Caco-2 (cell line): ENCODE measurements at places on chromosomes 7 and 10.
A peak's percentile ranks its signal among the peaks of the same experiment; 100 is the strongest.

- DNase-seq = no peak
These were observed 32.8 kb downstream of the RHOBTB1 start for GRCh38 chr10:60911216-60911615.

GRCh38 chr10:118754229-118754555 is 578 bp downstream of the CACUL1 start:
- DNase-seq = peak; percentile 66

- no peak for DNase-seq
These were observed 632.5 kb downstream of the TNS3 start for GRCh38 chr7:46949270-46949931.

- no peak for DNase-seq
These were observed 145.8 kb upstream of the BET1 start for GRCh38 chr7:94149789-94150545.

- no peak for DNase-seq
These were observed 144.9 kb upstream of the MTPN start for GRCh38 chr7:136122026-136122425.
